Skeletal muscle cell (primary cell): ENCODE measurements at places on chromosomes 13 and 19.

DNA sequence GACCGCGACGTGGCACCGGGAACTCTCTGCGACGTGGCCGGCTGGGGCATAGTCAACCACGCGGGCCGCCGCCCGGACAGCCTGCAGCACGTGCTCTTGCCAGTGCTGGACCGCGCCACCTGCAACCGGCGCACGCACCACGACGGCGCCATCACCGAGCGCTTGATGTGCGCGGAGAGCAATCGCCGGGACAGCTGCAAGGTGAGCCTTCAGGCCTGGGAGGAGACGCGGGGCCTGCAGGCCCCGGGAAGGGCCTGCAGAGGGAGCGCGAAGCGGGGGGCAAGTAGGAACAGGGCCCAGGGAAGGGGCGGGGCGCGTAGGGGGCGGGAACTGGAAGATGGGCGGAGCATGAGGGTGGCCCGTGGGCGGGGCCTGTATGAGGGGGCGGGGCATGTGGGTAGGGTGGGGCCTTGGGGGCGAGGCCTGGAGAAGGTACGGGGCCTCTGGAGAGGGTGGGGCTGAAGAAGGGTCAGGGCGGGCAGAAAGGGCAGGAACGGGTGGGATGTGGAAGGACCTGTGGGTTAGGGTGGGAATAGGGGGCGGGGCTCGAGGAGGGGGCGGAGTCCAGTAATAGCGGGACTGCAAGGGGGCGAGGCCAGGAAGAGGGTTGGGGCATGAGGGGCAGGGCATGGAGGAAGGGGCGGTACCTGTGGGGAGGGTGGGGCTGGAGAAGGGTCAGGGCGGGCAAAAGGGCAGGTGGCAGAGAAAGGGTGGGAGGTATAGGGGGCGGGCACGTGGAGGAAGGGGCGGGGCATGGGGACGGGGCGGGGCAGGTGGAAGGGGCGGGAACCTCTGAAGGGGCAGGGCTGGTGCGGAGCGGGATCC, 2.5 kb downstream of the CFD start:
- no peak for DNase-seq

GRCh38 chr13:27177852-27178251, 6.2 kb upstream of the USP12 start:
- DNase-seq, result no peak

GRCh38 chr13:39684531-39685137, 29.2 kb downstream of the COG6 start:
- DNase-seq, result peak; percentile 12

- no peak for DNase-seq
Measured at GRCh38 chr13:34547929-34548328, 394.1 kb upstream of the NBEA start.

DNA sequence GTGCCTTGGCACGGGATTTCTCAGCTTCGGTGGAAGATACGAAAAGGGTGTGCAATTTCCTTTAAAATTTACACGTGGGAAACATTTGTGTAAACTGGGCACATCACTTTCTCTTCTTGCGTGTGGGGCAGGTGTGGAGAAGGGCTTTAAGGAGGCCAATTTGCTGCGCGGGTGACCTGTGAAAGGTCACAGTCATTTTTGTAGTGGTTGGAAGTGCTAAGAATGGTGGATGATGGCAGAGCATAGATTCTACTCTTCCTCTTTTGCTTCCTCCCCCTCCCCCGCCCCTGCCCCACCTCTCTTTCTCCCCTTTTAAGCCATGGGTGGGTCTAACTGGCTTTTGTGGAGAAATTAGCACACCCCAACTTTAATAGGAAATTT, 7.2 kb downstream of the SLITRK5 start:
- no peak for DNase-seq

GRCh38 chr19:1265615-1266128, 3.5 kb upstream of the CIRBP start:
- peak; percentile 66 for DNase-seq

DNA sequence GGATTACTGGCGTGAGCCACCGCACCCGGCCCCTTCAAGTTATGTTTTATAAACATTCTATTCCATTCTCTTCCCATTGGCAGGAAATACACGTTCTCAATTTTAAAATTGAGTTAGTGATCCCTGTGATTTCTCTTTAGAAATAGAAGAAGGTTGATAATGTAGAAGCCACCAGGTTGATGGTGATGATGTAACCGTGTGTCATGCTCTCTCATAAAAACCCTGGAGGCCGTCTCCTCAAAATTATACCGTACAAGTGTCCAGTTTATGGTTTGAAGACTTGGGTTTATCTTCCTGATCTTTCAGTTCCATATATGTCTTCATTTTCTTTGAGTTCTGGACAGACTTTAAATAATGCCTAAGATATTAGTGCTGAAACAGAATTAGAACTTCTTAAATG, 32.2 kb downstream of the COG3 start:
- no peak for DNase-seq

DNA sequence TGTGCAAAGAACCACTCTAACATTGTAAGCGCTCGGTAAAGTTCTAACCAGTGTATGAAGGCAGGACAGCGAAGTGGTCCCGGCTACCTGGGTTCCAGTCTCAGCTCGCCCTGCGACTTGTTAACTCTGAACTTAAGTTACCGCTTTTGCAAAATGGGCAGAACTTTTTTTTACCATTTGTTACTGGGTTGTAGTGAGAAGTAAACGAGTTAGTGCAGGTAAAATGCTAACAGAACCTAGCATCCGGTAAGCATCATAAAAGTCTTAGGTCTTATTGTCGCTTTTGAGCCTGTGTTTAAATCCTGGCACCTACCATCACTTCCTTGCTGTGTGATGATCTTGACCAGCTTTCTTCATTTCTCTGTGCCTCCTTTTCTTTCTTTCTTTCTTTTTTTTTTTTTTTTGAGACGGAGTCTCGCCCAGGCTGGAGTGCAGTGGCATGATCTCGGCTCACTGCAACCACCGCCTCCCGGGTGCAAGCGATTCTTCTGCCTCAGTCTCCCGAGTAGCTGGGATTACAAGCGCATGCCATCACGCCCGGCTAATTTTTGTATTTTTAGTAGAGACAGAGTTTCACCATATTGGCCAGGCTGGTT, 734 bp upstream of the TRMT1 start:
- no peak for DNase-seq

DNA sequence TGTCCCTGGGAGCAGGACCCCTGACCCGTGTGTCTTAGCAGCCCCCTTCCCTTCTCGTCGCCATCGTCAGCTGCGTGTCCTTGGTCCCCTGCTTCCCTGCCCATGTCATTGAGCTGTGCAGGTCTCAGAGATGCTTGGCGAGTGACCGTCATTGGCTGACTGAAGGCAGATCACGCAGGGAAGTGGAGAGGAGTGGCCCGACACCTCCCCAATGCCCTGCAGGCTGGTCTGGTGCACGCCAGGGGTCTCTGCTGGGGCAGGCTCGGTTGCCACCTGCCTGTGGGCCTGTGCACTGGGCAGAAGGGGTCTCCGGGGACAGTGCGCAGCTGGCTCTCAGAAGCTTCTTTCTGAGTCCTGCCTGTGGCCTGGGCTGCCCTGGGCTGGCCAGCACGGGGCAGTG, 6.2 kb downstream of the GNA11 start:
- DNase-seq, result no peak

GRCh38 chr19:5253406-5254110, 87.1 kb downstream of the PTPRS start:
- peak; percentile 3 for DNase-seq

GRCh38 chr19:45767881-45768654, 984 bp downstream of the SIX5 start:
- DNase-seq, result no peak

GRCh38 chr13:32790731-32791130, 204.5 kb downstream of the PDS5B start:
- DNase-seq, result no peak

DNA sequence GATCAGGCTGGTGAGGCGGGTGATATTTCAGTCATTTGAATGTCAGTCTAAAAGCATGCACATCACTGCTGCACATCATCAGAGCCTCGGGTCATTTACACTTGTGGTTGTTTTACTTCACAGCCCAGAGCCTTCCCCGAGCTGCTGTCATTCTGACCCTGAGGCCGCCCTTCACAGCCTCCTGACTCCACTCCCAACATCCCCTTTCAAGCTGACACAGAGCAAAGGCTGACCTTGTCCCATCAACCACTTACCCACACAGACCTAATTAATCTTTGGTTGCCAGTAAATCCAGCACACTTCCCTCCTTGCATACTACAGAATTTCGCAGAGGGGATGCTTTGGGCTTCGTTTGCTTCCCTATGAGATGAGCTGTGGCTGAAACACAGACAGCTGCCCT, 528.1 kb downstream of the DIAPH3 start:
- no peak for DNase-seq

- DNase-seq, result peak; percentile 96
Measured at GRCh38 chr13:23377983-23378632, 55.4 kb downstream of the SACS start.

DNA sequence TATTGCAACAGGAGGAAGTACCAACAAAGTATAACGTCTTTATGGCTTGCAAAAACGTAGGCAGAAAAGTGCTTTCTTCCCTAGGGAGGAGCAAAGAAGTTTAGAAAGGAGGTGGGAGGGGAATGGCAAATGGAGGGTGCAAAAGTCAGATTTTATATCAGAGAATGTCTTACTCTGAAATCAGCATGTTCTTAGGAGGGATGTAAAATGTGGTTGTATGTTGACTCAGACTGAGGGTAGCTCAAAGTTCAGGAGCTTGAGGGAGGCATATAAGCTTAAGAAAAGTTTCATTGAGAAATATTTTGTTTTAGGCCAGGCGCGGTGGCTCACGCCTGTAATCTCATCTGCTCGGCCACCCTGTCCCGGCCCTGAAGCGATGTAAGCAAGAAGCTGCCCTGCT, 1.7 kb downstream of the ZNF90 start:
- no peak for DNase-seq

- no peak for DNase-seq
Measured at GRCh38 chr13:97385854-97386253, 48.1 kb upstream of the RAP2A start.

GRCh38 chr19:46821512-46822409, 28.9 kb downstream of the AP2S1 start:
- DNase-seq, result no peak

- no peak for DNase-seq
Measured at GRCh38 chr13:40468227-40468838, 198.1 kb downstream of the FOXO1 start.

DNA sequence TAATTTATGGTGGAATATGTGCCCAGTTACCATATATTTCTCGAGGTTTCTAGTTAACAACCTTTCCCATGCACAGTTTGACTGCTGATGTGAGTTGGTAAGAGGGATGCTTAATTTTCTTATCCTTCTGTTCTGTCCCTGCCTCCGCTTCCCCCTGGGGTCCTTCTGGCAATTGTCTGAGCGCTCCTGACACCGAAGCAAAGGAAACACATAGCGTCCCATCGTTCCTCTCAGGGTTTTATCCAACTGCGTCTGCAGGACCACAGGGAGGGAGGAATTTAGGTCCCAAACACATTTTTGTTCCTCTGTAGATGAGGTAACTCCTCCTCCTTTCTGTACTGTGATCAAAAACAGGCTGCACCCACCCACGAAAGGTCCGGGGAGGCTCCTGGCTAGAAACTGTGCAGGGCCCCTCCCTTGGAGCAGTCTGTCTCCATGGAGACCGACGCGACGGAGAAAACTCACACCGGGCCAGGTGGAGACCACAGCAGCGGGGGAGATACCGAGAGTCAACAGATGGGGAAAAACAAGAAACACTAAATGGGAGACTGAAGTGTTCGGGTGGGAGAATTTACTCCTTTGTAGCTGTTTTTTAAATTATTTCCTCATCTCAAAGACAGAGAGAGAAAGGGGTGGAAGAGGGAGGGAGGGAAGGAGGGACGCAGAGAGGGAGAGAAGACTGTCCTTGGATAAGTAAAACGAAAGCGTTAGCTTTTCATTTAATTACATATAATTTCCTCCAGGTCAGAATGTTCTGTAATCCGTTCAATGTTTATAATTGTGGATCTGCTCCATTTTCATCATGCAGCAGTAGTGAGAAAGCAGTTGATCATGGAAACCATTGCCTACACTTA, 191.8 kb upstream of the NBEA start:
- no peak for DNase-seq

- DNase-seq, result no peak
Measured at GRCh38 chr13:98768522-98768921, 16.1 kb upstream of the SLC15A1 start.

DNA sequence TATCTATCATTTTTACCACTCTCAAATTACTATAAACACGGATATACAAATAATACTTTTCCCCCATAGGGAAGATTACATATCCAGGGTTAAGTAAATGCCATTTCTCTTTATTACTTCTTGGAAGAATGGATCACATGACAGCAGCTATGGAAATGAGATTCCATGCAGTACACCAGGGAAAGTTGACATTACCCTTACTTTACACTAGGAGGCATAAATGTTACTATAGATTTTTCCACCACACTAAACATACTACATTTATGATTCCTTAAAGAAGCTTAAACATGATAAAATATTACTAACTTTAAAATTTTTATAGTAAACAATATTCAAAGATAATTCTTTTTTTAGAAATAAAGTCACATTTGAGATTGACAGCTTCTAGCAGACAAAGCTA, 611.4 kb downstream of the PCDH9 start:
- DNase-seq, result peak; percentile 33

DNA sequence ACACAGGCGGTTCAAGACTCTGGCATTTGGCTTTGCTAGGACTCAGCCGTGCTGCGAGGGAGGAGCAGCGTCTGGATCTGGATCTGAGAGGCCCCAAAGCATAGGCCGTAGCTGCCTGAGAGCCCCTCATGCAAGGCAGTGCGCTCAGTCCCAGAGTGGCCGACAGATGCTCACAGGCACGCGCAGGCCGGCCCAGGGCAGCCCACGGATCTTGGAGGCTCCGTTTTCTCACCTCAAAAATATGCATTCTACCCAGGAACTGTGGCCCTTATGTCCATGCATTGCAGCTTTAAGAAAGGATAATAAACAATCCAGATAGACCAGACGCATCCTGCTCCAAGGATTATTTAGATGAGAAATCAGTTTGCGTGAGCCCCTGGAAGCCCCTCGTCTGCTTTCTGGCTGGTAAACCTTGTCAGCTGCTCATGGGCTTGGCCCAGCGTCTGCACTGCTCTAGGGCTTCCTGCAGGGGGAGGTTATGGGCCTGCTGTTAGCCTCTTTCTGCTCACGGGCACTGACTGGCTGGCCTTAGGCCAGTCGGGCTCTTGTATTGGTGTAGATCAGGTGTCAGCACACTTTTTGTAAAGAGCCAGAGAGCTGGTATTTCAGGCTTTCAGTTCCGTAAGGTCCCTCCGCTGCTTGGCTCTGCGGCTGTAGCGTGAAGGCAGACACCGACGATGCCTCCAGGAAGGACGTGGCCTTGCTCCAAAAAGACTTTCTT, 24.2 kb downstream of the TEX29 start:
- DNase-seq, result peak; percentile 32

- DNase-seq, result no peak
Measured at GRCh38 chr13:21812192-21812626, 141.3 kb downstream of the FGF9 start.

GRCh38 chr13:101242720-101243119, 173.6 kb downstream of the NALCN start:
- peak; percentile 39 for DNase-seq

- DNase-seq, result no peak
Measured at GRCh38 chr19:3642987-3643673, 16.5 kb upstream of the CACTIN start.

DNA sequence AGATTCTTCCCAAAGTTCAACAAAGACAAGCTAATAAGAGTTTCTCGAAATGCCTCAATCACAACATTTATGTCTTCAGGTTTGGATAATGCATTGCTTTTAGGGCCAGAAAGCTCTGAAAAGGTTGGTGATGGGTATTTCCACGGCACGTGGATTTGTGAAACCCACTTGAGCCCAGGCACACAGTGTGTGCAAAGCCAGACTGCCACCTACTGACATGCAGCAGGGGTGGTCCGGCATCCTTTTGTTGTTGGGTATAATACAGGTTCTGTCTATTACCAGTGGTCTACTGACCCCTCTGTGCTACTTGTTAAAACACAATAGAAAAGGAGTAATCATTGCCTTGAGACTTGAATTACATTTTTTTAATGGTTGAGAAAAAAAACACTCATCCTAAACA, 225.6 kb downstream of the RAP2A start:
- DNase-seq, result no peak
